NCI-H1417 treated with DMSO at 0.1 percent for 48 hours (cell line): ENCODE measurements at places on chromosomes 5 and 9.

- no peak for DNase-seq
Observed at GRCh38 chr9:36092509-36093215, 43.9 kb upstream of the GLIPR2 start.

DNA sequence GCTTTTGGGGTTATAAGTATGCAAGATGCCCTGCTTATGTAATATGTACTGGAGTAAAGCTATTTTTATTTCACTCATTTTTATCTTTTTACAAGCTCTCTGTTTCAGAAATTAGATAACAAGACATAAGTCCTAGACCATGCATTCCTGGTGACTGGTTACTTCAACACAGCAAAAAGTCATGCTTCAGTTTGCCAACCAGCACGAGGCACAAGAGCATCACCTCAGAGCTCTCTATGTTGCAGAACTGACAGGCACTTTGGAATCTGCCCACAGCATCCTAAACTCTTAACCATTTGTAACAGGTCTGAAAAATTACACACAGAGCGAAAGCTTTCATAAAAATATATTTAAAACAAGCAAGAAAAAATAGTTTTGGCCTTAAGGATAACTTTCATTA, 112.8 kb downstream of the MARCHF11 start:
- DNase-seq: no peak

GRCh38 chr5:107112216-107112615, 558.5 kb downstream of the EFNA5 start:
- no peak for DNase-seq

GRCh38 chr9:20524776-20525175, 97.5 kb downstream of the MLLT3 start:
- DNase-seq: no peak

DNA sequence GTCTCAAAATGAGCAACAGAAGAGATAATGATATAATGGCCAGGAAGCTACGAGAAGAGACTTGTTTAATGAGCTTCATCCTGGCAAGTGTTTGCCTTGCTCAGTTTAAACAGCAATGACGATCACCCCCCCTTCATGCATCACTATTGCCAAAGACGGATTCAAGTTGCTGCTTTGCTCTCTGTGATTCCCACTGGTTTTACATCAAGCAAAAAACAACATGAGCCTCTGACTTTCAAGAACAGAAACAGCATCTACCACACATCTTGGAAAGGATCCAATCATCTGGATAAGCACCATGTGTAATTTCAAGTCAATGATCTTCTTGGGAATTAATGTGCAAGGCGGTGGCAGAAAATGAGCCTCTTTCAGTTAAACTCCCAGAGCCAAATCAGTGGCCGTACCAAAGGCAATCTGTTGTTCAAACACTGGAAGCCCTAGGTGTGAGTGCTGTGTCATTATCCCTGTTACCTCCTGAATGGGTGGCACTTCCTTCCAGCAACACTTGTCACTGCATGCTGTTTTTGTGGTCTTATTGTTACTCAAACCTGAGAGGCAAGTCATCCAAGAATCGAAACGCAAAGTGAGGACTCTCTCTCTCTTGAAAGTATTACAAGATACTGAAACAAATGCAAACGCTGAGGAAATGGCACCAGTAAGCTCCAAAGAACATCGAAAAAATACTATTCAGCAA, 72.8 kb downstream of the MED27 start:
- DNase-seq: peak; percentile 25
